ENCODE measurements at places on chromosomes 2 and 18. TPM values are rescaled to one million over a fixed set of nuclear protein-coding genes. Genes with fewer than 3 reads are reported as not detected.

DNA sequence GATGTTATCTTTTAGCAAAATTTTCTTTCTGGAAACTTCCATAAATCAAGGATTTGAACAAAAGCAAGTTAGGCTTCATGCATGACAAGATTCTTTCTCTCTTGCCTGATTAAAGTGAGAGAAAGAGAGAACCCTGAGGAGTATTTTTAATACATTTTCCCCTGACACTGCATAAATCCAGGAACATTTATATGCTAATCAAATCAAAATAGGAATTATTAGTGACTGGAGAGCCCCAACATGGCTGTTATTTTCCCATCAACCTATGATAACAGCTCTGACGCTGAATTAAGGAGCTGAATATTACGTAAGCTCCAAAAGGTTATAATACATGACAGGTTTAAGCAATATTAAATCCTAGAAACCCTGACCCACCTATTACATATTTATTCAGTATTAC, 930.2 kb upstream of the PIK3C3 start:
- DNase-seq: no peak

DNA sequence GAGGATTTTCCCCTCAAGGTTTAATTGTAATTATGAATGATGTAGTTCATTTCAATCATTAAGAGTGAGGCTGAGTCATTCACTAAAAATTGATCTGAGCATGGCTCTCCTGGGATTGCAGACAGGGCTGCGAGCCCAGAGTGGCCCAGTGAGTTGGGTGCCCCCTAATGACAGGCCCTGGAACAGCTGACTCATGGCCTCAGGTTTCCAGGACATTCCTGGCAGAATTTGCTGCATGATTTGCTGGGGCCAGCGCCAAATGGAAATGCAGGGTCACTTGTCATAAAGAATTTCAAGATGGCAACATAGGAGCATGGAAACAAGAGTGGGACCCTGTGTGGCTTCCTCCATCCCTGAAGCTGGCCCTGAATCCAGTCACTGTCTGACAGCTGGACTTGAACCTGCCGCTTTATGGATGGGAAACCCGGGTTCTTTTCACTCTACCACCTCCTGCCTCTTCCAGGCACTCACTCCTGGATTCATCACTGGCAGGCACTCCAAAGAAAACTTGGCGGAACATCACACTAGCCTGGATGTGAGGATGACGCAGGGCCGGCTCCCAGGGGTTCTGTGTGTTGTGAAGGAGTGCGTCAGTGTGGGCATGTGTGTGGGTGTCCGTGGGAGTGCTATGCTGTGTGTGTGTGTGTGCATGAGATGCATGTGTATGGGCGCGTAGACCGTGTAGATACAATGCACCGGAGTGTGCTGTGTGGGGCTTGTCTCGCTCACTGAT, 15.2 kb downstream of the OTOF start:
- DNase-seq: peak; percentile 14

GRCh38 chr18:68504441-68505177, 210.3 kb downstream of the TMX3 start:
- DNase-seq: no peak

DNA sequence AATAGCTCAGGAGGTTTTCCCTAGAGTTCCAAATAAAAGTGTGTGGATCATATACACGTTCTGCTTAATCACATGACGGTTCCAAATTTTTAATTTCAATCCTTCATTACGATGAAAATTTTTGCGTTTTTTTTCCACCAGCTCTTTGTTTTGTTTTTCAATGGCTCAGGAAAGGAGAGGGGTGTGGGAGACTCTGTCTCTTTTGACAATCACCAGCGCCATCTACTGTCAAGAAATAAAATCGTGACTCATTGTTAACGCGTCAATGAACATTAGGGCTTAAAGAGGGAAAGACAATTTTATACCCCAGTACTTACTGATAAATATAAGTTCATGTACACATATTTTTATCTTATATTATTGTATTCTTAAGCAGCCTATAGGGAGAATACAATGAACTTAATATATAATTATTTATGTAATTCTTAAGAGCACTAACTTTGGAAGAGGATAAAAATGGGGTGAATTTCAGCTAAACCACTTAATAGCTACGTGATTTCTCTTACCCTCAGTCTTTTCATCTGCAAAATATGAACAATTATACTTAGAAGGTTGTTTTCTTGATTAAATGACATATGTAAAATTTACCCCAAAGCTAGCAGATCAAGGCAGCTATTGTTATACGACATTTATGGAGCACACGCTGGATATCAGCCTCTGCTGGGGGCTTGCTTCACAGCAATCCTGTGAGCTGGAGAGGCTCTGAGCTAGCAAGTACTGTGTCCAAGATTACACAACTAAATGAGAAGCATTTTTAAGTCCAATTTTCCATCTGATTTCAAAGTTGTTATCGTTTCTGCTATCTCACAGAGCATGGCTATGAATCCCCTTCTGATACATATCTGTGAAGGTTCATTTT, 47.4 kb upstream of the RMDN2 start:
- no peak for DNase-seq

DNA sequence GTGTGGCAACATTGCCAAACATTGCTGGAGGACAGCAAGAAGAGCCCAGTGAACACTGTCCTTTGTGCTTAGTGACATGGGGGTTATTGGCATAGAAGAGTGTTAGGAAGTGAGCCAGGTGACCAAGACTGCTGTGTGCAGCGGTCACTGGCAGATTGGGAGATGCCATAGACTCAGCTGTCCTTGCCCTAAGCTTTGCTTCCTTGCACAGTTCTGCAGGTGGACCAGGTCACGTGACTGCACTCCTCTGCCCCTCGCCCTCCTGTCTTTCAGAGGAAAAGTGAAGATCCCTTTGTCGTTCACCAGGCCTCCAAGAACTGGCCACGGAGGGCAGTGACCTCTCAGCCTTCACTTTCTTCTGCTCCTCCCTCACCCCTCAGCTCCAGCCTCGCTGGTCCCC, 215.6 kb upstream of the SMIM21 start:
- no peak for DNase-seq

- no peak for DNase-seq
These were observed 42.9 kb upstream of the LPIN2 start for GRCh38 chr18:3055816-3056215.

DNA sequence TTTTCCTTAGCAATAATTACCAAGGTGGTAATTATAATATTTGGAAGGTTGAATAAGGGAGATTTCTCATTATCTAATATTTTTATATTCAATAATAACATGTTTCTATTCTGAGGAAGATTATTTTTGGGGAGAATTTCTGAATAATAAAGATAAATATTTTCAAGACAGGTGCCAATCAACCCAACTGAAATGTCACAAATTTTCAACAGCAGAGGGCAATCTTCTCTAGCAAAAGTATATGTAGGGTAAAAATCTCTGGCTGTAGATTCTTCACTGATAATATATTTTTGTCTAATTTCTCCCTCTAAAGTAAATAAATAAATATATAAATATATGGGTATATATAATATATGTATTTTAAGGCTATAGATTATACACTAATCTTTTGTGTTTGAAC, 1187.2 kb upstream of the CRIM1 start:
- no peak for DNase-seq

- no peak for DNase-seq
These were observed 151.3 kb upstream of the SLC39A10 start for GRCh38 chr2:195505701-195506100.

- DNase-seq: no peak
These were observed 1247.6 kb downstream of the CNTNAP5 start for GRCh38 chr2:125272651-125273050.

GRCh38 chr2:189341077-189341476, 100.2 kb upstream of the WDR75 start:
- DNase-seq: no peak

- DNase-seq: peak; percentile 38
These were observed 75.2 kb upstream of the C2orf15 start for GRCh38 chr2:99066075-99066958.

DNA sequence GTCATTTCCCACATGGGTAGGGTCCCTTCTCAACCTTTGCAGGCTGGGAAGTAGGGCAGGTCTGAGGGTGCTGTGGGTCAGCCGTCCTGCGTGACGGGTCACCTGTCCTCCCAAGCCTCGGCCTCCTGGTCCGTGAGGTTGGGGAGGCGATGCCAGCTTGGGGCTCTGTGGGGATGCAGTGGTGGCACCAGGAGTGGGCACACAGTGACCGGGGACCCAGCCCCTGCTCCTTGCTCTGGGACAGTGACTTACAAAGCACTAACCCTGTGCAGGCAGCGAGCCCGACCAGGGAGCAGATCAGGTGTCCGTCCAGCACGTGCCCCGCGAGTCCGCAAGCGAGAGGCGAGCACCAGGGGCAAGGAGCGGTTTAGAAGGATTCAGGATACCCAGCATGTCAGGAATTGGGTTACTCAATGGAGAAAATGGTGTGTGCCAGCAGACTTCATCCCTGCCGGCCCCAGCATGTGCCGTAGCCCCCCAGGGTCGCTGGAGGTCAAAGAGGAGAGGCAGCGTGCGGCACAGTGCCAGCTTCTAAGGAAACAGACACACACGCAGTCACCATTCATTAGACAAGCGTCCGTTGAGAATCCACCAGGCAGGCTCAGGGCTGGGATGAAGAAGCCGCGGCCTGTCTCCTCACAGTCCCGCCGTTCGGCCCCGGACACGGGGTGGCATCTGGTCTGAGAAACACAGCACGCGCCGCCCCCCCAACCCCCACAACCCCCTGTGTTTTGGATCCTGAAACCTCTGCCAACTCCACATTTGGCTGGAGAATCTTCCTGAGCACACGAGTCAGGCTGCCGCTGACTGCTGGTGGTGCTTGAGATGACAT, 11.7 kb downstream of the COLEC11 start:
- no peak for DNase-seq

- DNase-seq: no peak
These were observed 112.5 kb downstream of the SLC4A3 start for GRCh38 chr2:219739866-219740440.

GRCh38 chr2:17749753-17750438, 3.7 kb downstream of the SMC6 start:
- DNase-seq: no peak

GRCh38 chr2:122145856-122146255, 390.4 kb downstream of the TSN start:
- DNase-seq: no peak

DNA sequence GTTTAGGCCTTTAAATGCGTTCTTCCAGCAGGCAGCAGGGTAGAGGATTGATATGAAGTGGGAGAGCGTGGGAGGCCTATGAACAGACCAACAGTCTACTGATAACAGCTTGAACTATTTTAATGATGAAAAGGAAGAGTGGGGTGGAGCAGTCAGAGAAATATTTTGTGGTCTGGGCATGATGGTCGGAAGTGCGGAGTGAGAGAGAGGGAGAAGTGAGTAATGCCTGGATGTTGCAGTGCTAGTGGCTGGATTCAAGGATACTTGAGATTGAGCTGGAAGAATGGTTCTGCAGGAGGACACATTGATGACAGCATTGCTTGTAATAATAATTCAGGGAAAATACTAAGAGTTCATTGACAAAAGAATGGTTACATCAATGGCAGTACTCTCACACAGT, 151.0 kb upstream of the DAPL1 start:
- DNase-seq: no peak

- DNase-seq: no peak
These were observed 8.4 kb downstream of the BARD1 start for GRCh38 chr2:214801068-214801467.

IL36A gene
- not detected for total RNA-seq

VRK2 gene
- total RNA-seq: 15.3 TPM

REG1B gene
- total RNA-seq: not detected

CCBE1 gene
- 7.5 TPM for total RNA-seq

NEU2 gene
- not detected for total RNA-seq

TPO gene
- 3.0 TPM for total RNA-seq

TEX44 gene
- not detected for total RNA-seq

MYO1B gene
- total RNA-seq: 34.0 TPM

FLACC1 gene
- 1.6 TPM for total RNA-seq

ASB1 gene
- total RNA-seq: 17.3 TPM

CHRND gene
- total RNA-seq: not detected

HRH4 gene
- total RNA-seq: not detected
